Femur (tissue), 1 donor: ENCODE measurements at places on chromosomes 16 and 17.
A peak's percentile ranks its signal among the peaks of the same experiment; 100 is the strongest.

GRCh38 chr17:77738751-77739531, 219.6 kb upstream of the TNRC6C start:
- DNase-seq = peak; percentile 47

DNA sequence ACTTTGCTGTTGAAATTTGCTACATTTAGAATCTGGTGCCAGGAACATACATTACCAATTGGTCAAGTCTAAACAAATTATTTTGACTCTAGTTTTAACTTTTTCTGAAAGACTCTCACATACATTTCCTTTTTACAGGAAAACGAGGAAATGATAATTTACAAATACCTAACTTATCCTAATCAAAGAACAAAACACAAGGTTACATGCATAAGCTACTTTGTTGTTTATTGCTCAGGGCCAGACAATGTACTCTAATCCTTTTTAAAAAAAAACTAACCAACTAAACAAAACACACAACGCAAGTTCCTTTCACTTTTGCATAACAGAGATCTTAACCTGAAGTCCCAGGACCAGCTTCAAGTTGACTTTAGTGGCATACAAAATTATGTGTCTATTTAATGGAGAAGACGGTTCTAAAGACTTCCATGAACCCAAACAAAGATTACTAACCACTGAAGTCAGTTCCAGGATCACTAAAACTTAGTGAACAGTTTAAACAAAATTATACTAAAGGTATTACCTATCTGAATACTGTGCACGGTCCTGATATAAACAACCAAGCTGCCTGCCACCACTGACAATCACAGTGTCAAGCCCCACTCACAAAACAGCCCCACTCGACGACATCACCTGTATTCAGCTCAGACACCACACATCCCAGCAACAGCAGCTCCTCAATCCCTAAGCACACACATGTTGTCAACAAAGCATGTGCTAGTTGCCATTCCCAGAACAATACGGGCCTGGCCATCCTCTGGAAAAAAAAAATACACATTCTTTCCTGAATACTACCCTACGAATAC, 1.9 kb downstream of the ZNF652 start:
- DNase-seq = no peak

- DNase-seq = no peak
These were observed 172.5 kb downstream of the HS3ST3A1 start for GRCh38 chr17:13429201-13429600.

DNA sequence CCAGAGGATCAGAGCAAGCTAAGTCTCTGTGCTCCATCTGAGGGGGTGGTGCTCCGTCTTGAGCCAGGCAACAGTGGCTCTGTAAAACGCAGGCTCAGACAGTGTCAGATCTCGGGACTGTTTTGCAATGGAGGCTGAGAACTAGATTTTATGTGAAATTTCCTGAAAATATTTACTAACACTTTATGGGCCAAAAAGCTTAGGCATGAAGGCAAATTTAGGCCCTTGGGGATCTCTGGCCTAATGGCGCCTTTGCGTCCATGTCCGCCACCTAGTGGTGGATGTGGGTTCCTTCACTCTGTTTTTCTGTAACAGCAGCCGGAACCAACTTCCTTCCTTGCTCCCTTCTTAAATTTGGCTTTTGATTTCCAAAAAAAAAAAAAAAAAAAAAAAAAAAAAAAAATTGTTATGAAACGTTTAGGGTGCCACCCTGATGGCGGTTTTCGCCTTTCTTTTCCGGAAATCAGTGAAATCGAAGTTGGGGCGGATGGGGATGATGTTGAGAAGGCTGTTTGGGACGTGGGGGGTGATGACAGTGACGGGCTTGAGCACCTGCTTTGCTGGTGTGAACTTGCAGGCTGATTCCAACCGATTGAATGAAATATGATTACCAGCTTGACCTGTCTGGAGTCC, 14.0 kb upstream of the ELAC2 start:
- no peak for DNase-seq

DNA sequence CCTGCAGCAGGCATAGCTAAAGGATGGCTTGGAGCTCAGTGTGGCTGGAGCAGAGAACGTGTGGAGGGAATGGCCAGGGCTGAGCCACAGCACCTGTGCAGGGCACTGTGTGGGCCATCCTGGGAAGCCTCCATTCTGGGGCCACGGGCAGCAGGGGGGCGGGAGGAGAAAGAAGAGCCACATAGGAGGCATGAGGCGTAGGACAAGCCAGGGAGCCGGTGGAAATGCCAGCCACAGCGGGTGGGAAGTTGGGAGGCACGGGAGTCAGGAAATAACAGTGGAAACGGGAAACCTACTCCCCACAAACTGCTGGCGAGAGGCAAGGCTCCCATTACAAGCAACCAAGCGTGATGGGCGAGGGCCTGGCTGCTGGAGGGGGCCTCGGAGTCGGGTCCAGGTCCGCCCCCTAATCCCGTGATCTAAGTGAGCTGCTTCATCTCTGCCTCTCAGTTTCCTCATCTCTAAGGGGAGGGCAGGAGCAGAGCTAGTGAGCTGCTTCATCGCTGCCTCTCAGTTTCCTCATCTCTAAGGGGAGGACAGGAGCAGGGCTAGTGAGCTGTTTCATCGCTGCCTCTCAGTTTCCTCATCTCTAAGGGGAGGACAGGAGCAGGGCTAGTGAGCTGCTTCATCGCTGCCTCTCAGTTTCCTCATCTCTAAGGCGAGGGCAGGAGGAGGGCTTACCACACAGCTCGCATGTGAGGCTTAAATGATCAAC, 104.9 kb downstream of the ADCY9 start:
- DNase-seq = peak; percentile 36

GRCh38 chr16:64051824-64052223, 1070.0 kb downstream of the CDH11 start:
- DNase-seq = no peak

GRCh38 chr16:57976331-57976796, 5.4 kb upstream of the CNGB1 start:
- no peak for DNase-seq

DNA sequence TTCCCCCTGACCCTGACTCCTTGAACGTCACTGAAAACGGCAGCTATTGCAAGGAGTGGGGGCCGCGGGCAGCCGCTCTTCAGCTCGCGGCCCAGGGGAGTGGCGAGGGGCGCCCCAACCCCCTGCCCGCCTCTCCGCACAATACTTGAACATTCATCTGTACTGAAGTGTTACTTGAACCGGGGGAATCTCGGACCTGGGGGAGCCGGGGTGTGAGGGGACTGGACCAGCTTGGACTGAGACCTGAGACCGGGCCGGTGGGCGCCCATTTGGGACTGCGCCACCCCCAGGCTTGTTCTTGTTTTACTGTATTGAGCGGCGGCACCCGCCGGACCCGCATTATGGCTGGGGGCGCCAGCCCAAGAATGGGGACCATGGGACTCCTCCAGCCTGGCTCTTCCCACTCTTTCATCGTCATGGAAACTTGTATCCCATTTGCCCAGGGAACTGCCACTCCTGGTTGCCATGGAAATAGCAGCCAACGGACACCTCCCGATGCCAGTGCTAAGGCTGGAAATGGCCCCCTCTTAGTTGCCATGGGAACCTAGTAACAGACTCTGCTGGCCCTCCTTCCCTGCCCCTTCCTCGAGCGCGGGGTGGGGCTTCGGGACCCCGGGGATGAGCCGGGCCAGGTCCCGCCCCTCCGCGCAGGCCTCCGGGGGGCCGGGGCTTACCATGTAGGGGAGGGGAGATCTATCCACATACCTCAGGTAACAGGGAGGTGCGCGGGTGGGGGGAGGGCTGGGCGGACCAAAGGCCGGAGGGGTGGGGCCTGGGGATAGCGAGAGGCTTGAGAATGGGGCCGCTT, 805 bp upstream of the ORAI3 start:
- peak; percentile 97 for DNase-seq

GRCh38 chr17:70621566-70621965, 452.2 kb downstream of the KCNJ2 start:
- DNase-seq = peak; percentile 78

DNA sequence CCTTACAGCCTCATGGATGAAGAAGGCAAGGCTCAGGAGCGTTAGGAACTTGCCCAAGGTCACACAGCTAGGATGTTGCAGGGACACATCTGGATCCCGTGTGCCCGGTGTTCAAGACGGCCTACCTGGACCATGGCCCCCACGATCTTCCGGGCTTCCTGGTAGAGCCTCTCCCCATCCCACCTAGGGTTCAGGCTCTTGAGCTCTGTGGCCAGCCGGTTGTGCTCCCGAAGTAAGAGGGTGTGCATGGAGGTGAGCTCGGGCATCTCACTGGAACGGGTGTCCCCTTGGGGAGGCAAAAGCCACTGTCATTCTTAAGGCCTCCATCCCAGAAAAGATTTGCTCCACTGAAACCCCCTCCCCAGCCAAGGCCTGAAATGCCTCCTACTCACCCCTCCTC, 5.3 kb downstream of the MPO start:
- no peak for DNase-seq

- no peak for DNase-seq
These were observed 19.4 kb upstream of the UBE2I start for GRCh38 chr16:1290063-1290501.

DNA sequence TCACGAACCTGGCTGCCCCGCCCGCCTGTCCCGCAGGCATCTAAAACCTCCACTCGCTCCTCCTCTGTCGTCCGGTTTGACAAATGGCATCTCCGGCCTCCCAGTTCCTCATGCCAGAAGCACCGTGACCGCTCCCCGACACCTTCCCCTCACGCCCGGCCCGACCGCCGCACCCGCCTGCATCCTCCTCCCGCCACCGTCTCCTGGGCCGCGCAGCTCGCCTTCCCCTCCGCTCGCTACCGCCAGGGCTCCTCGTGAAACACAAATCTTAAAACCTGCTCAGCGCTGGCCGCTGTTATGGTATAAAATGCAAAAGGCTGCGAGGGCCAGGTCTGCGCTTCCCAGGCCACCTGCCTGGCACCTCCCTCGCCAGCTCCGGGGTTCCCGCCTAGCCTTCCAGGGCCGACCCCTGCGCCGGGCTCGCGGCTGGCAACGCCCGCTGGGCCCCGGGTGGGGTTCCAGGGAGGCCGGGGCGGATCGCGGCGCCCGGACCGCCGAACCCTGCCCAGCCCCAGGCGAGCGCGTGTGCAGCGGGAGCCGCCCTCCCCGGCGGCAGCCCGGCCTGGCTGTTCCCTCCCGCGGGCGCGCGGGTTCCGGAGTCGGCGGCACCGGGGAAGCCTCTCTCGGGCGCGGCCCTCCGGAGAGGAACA, 488 bp downstream of the SPSB3 start:
- DNase-seq = no peak

DNA sequence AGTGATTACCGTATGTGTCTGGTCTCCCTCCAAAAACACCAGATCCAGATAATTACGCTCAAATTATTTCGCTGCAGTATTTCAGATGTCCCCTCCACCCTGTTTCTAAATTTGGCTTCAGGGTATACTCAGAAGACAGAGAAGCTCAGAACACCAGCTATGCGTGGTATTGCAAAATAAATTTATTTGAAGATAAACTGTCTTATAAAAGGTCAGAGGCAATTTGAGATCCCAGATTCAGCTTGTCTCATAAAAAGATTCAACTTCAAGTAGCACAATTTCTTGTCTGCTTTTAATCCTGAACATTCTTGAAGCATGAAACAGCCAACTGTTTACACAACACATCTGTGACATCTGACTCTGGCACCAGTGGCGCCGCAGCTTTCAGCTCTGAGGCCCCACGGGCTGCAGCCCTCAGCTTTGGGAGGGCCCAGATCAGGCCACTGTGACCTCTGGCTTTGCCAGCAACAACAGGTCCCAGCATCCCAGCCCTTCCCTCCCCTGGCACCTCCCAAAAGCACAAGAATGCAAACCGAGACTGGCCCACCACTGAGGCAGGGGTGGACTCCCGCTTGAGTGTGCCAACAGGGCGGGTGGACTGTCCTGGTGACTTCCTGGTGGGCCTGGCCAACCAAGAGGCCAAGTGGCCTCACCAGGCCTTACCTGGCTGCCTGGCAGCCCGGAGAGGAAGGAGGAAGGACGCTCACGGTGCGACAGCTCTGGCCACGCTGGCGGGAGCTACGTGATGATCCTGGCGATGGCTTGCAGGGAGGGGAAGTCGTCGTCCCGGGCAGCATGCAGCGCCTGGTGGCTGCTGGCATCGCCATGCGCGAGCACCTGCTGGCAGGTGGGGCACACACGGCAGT, 8.0 kb downstream of the SYNGR3 start:
- DNase-seq = no peak

- DNase-seq = no peak
These were observed 4.4 kb downstream of the KRT27 start for GRCh38 chr17:40777971-40778370.

DNA sequence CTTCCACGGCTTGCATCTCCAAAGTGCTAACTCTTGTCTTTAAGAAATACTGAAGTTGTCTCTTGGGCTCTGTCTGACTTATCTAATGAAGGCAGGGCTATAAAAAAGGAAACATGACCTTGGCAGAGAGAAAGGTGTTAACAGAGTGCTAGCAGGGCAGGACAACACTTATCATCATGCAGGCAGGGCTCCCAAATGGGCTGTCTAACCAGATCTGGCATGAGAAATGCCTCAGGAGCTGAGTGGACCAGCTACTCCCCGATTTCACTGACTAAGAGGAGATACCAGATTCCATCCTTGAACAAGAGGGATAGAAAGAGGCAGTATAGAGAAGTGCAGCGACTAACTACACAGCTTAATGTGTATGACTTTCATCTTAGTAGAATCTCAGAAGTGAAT, 32.6 kb downstream of the PMP22 start:
- DNase-seq = no peak

DNA sequence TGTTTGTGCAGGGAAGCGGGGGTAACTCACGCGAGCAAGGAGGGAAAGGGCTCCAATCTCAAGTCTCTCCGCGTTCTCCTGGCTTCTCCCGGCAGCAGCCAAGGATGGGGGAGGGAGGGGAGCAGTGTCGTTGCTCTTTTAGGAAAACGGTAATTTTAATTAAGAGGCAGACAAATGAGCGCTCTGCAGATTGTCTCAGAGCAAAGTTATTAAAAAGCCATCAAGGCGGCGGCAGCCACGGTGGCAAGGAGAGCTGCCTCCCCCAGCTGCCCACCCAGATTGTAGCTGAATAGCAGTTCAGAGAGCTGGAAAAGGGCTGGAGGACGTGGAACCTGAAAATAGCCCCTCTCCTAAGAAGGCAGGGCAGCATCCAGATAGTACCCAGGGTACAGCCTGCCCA, 11.6 kb downstream of the SRCIN1 start:
- no peak for DNase-seq

- no peak for DNase-seq
These were observed 390.1 kb downstream of the ZFHX3 start for GRCh38 chr16:72657791-72658190.

DNA sequence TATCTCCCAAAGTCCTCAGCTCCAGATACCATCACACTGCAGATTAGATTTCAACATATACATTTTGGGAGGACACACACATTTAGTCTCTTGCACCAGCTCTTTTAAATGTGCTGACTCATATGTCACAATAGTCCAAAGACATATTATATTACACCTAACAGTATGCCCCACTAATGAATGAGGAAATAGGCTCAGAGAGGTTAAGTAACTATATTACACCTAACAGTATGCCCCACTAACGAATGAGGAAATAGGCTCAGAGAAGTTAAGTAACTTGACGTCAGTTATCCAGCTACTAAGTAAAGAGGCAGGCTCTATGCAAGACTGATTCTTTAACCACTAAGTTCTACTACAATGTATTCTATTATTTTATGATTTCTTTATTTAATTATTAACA, 9.7 kb downstream of the IRX6 start:
- DNase-seq = no peak
